ENCODE measurements at places on chromosomes 2 and 18.
A peak's percentile ranks its signal among the peaks of the same experiment; 100 is the strongest.

DNA sequence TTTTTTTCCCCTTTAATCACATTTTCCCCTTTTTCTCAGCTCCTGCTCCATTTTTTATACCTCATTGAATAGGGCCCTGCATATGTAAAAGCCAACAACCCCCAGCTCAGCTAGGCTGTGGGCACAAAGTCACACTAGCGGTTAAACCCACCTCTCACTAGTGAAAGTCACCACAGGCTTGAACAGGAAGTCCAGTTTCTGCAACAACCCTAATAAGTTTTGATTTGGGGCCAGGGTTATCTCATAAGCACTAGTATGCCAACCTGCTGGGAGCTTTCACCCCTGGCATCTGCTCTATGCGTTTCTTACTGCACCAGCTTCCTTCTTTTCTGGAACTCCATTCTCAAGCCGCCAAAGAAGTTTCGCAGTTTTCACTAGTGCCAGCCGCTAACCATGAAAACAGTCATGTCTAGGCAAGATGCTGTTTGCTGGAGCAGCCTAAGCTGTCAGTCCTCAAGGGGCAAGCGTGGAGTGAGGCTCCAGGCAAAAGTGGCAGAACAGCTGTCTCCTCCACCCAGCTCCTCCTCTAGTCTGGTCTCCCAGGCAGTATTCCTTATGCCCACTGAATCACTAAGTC lies 197.0 kb upstream of the MEIS1 start:
- DNase-seq = no peak

DNA sequence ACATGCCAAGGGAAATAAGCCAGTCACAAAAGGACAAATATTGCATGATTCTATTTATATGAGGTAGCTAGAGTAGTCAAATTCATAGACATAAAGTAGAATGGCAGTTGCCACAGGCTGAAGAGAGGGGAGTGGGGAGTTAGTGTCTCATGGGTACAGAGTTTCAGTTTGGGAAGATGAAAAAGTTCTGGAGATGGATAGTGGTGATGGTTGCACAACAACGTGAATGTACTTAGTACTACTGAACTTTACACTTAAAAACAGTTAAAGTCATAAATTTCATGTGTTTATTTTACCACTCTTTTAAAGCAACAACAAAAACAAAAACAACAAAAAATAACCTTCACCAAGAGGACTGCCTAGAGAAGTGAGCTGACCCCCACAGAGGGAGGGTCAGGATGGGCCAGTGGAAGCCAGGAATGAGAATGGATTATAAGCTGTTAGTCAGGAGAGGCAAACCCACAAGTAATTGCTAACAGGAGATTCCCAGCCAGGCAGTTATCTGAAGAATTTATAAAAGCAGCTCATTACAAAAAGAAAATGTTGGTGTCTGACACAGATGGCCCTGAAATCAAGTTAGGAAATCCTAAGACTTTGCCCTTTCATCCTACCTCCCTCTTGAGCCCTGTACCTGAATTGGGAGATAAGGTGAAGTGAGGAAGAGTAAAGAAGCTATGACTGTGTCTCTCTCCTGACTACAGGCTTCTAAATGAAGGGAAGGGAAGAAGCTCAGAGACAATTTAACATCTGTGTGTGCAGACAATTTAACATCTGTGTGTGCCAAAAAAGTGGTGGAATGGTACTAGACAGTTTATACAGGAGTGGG lies 263.4 kb downstream of the PDE11A start:
- no peak for DNase-seq

- DNase-seq = no peak
Observed at GRCh38 chr18:45652303-45653080, 37.2 kb downstream of the SLC14A2 start.

GRCh38 chr2:166468124-166469024 lies 25.7 kb downstream of the SCN7A start:
- DNase-seq = no peak

DNA sequence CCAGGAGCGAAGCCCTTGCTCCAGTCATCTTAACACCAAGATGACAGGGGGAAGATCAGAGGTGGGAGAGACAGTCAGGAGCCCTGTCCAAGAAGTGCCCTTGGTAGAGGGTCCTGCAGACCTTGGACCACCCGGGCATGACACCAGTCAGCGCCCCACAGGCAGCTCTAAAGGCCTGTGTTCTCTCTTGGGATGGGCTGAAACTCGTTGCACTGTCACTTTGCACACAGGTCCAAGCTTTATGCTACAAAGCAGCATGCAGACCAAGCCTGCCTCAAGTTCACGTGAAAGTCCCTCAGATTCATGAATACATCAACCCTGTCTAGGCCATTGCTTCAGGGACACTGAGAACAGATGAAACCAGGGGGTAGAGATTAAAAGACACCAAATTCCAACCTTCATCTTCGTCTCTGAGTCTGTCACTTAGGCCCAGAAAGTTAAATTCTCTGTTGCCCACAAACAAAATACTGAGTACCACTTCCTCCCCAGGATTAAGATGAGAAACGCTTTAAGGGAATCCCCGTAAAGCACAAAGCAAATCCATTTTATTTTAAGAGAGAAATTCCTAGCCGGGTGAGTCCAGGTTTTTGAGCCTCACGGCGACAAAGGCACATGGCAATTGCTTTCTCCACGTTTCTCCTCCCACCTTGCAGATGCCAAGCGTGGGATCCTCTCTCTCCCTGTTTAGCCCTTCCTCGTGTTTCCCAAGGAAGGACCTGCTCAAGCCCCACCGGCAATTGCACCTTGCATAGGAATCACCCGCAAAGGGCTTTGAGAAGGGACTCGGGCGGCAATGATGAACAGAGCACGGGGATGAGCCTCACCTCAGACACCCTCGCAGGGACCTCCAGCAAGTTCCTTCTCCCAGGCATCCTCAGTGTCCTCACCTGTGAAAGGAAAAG lies 75.0 kb upstream of the ID2 start:
- no peak for DNase-seq

GRCh38 chr2:150806336-150806735 lies 318.9 kb upstream of the RND3 start:
- no peak for DNase-seq

DNA sequence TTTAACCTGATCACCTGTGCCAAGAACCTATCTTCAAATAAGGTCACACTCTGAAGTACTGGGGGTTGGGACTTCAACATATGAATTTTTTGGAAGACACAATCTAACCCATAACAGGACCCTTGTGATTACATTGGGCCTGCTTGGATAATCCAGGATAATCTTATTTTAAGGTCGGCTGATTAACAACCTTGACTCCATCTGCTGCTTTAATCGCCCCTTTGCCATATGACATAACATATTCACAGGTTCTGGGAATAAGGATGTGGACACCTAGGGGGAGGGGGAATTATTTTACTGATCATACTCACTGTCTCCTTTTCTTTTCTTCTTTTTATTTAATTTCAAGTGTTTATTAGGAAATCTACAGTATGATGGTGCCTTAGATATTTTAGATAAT lies 34.8 kb downstream of the CDH20 start:
- DNase-seq = no peak

GRCh38 chr2:98604547-98604946 lies 3.8 kb downstream of the COA5 start:
- DNase-seq = no peak

- DNase-seq = no peak
Observed at GRCh38 chr2:39490586-39490985, 53.5 kb upstream of the MAP4K3 start.

GRCh38 chr2:41320491-41320890 lies 727.3 kb upstream of the PKDCC start:
- DNase-seq = no peak

- DNase-seq = peak; percentile 50
Observed at GRCh38 chr2:181677912-181678586, 2.3 kb downstream of the NEUROD1 start.

DNA sequence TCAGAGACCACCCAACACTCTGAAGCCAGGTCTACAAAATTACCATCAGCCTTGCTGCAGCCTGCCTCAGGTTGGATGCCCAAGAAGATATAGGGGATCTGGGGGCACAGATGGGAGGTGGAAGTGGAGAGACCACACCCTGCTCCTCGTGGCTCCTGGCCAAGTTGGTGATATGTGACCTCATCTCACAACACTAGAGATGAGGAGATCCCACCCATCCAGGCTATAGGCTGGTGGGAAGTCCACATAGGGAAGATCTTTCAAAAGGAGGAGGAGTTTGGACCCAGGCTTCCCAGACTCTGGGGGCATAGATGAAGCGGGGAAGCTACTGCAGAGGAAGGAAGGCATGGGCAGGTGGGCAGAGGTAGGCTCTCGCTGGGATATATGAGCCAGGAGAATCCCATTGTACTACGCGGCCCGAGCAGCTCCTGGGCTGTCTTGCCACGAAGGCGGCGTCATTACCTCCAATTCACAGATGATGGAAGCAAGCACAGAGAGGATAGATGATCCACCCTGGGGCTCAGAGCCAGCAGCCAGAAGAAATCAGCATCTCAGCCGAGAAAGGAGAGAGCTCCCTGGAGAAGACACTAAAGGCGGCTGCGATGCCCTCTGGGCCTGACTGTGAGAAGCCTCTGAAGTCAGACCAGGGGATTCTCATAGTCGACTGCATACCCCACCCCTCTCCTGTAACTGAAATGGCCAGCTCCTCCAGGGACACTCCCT lies 96.0 kb downstream of the RHOB start:
- no peak for DNase-seq

GRCh38 chr18:7322817-7323485 lies 92.1 kb downstream of the LRRC30 start:
- no peak for DNase-seq

- no peak for DNase-seq
Observed at GRCh38 chr2:58865436-58865835, 624.3 kb upstream of the FANCL start.

- DNase-seq = no peak
Observed at GRCh38 chr2:75949385-75950030, 238.8 kb upstream of the GCFC2 start.

DNA sequence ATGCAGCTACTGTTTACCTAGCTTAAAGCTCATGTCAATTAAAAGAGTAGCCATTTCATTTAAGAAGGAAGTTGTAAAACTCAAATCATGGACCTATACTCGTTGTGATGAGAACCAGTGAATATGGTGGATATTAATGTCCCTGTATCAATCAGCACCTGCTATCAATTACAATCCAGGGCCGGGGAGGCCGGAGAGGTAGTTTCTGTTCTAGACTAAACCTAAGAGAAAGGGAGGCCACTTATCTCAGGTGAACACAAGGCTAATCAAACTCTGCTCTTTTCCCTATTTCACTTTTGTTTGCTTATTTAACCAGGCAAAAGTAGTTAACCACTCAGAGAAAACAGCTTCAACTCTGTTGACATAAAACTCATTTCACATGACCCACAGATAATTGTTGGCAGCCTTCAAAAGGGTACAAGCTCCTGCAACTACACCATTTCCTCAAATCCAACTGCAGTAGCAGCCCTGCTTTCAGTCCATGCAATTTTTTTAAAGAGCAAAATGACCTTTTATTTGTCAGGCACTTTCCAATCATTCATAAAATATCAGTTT lies 27.8 kb upstream of the SLC9A2 start:
- DNase-seq = no peak

- DNase-seq = no peak
Observed at GRCh38 chr18:58728719-58729118, 57.5 kb downstream of the MALT1 start.

DNA sequence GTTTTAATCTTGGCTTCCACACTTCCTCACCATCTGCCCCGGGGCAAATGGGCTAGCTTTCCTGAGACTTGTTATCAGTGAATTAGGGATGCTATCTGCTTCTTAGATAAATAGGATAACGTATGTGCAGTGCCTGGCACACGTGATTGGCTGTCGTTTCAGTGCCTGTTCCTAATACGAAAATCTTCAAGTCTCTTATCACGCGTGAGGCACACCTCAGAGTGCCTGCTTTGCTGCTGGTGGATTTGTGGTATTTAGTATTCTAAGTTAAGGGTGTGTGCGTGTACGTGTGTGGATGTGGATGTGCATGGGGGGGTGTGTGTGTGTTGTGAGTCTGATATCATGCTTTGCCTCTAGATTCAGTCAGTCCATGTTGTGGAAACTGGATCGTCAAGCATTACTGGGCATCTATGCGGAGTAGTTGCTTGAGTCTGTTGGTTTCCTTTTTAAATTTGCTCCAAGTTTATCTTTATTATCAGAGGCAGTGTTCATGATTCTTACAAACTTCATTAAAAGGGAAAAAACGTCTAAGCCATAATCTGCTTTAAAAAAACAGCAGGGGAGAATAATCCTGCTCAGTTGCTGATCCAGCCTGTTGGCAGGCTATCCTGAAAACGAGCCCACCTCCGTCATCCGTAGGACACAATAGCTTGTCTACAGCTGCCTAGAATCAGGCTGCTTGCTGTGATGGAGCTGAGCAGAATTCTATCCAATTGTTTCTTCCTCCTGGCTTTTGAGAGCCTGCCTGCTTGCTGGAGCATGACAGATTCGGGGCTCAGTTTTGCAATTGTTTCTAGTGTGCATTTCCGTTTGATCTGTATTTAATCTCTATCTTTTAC lies 6.6 kb downstream of the SH3RF3 start:
- DNase-seq = no peak

- DNase-seq = peak; percentile 87
Observed at GRCh38 chr2:221517696-221518151, 54.4 kb downstream of the EPHA4 start.

- peak; percentile 2 for DNase-seq
Observed at GRCh38 chr18:24397131-24397693, 412 bp downstream of the OSBPL1A start.

DNA sequence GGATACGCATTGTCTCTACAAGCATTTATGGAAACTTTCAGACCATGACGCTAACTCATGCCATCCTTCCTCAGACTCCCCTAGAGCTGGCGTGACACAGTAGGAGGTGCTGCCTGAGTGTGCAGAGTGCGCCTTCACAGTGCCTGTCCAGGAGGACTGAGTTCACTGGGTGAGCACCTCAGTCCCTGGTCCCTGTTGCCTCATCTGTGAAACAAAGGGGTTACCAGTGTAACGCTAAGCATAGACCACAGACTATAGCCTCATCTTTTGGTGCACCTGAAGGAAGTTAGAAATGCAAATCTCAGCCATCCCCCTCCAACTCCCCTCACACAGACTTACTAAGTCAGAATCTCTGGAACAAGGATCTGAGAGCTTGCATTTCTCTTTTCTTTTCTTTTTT lies 142.8 kb downstream of the TMEM17 start:
- DNase-seq = no peak

DNA sequence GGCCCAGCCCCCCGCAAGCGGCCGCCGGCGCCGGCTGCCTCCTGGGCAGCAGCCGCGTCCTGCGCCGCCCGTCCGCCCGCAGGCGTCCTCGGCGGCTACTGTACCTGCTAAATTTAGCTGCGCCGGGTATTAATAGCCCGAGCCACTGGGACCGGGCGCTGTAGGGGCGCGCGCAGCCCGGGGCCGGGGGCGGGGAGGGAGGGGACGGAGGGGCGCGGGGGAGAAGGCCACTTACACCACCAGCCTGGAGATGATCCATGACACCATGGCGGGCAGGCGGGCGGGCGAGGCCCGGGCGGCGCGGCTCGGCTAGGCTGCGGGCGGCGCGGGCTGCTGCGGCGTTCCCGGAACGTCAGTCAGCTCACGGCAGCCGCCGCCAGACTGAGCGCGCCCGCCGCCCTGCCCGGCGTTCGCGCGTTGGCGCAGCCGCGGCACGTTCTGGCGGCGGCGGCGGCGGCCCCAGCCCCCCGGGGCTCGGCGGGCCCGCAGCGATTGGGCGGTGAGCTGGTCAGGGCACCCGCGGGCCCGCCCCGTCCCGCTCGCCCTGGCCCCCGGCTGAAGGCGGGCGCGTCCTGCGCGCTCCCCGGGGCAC lies at the start of gene REEP1:
Gene REEP1 (minus strand): TSS at position 383 of the 592 bp plus-strand sequence. CDS start 116 bp downstream, at position 267.
- DNase-seq = no peak

All from T-cell (primary cell).